Karpas-422 (cell line): ENCODE measurements at places on chromosomes 6 and 20. TPM values are rescaled to one million over a fixed set of nuclear protein-coding genes. Genes with fewer than 3 reads are reported as not detected.
A peak's percentile ranks its signal among the peaks of the same experiment; 100 is the strongest.

The SLC22A16 gene
- not detected in 2 replicates for total RNA-seq

GRCh38 chr6:158595223-158595622, 35.3 kb downstream of the TMEM181 start:
- no peak overlapping the region for H3K4me3 ChIP-seq
- no peaks in the 10 kb centered on the region; the same call in 1 of the 2 replicates for H3K4me1 ChIP-seq

The KIF3B gene
- total RNA-seq = 15.7 and 17.9 TPM in 2 replicates

DNA sequence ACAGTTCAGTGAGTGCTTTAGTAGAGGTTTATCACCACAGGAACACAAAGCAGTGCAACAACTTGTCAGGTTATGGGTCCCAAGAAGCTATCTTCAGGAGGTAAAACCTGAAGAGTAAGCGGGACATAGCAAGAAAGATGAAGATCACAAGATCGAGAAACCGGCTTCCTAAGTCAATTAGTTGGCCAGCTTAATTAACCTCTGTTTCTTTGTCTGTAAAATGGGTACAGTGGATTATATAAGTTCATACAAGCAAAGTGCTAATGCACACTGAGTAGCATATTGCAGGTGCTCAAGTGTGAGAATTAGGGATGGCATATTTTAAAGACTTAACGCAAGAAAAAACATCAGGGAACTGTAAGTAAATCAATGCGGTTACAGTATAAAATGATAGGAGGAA, 12.5 kb downstream of the FBXO30 start:
- peaks cover 84% of the 10 kb centered on the region for H3K36me3 ChIP-seq
- DNase-seq = no peak
- 0 out of 2 replicates have a peak overlapping the region, but pooled peaks have one; percentile 55 for H3K27ac ChIP-seq
- no peaks in the 10 kb centered on the region for H3K27me3 ChIP-seq

GRCh38 chr6:160678230-160678629, 14.2 kb upstream of the LPA start:
- no peak overlapping the region for H3K27ac ChIP-seq
- no peaks in the 10 kb centered on the region for H3K27me3 ChIP-seq
- no peak for DNase-seq

The F13A1 gene
- total RNA-seq = 0.78 and 3.2 TPM in 2 replicates

DNA sequence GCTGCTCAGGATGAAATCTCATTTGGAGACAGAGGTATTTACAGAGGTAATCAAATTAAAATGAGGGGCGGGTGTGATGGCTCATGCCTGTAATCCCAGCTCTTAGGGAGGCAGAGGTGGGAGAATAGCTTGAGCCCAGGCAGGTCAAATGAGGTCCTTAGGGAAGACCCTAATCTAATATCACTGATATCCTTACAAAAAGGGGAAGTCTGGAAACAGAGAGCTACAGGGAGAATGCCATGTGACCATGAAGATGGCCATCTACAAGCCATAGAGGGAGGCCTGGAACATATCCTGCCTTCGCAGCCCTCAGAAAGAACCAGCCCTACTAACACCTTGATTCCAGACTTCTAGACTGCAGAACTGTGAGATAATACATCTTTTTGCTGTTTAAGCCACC, 8.3 kb downstream of the MTCL3 start:
- DNase-seq = no peak
- H3K27me3 ChIP-seq = no peaks in the 10 kb centered on the region
- H3K4me1 ChIP-seq = peaks cover 7% of the 10 kb centered on the region
- no peaks in the 10 kb centered on the region for H3K36me3 ChIP-seq

The GSS gene
- total RNA-seq = 24.7 and 36.9 TPM in 2 replicates

- H3K27ac ChIP-seq = no peak overlapping the region
- no peak for DNase-seq
- no peaks in the 10 kb centered on the region for H3K36me3 ChIP-seq
Observed at GRCh38 chr6:136016228-136017225, 165.0 kb downstream of the PDE7B start.

DNA sequence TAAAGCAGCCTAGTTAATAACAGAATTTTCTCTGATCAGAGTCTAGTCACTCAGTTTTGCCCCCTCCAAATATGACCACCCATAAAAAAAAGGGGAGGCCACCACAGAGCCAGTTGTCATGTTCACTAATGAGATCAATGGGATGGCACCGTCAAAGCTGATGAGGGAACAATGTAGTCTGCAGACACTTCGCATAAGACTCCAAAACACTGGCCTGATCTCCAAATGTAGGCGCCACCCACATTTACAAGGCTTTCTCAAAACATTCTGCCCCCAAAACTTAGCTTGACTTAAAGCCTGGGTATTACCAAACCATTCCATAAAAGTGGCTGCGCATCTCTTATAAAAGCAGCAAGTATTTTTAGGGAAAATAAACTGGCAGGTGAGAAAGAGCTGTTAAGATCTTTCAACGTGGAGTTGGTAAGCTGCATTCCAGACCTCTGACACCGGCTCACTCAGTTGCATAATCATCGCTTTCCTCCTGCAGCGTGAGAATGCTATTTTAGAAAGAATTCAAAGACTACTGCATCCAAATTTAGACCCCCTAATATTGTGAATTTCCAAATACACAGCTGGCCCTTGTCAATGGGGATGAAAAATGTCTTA, 59.3 kb downstream of the TBC1D7 start:
- H3K27ac ChIP-seq = no peak overlapping the region
- H3K27me3 ChIP-seq = no peaks in the 10 kb centered on the region
- H3K36me3 ChIP-seq = no peaks in the 10 kb centered on the region
- peaks cover 26% of the 10 kb centered on the region for H3K4me1 ChIP-seq
